ENCODE measurements at places on chromosomes 16 and 17.

DNA sequence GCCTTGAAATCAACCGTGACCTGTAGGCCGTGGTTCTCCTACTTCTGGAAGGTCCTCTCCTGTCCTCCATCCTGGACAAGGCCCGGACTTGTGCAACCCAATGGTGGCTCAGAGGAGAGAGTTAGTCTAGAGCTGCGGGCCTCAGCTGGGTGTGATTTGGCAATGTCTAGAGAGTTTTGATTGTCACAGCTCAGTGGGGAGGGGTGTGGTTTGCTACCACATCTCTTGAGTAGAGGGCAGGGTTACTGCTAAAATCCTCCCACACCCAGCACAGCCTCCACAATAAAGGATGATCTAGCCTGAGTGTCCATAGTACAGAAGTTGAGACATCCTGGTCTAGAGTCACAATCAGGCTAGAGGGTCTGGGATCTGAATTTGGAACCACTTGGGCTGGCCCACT is 40.3 kb downstream of the MYH13 start:
- peak; percentile 64 for DNase-seq

DNA sequence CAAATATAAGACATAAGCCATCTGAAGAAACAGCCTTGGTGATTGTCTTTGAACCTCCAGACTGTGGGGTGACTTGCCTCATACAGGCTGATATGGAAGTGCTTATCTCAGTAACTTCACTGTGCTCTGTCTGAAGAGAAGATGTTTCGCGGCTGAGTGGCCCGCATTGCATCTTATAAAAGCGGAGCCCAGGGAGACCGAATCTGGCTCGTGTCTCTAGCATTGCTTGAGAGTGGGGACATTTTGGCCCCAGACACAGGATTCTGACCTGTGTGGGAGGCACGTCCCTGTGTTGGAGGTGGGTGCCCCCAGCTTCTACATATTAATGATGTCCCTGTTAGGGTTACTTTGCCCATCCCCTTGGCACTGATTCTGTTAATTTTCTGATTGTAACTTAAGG is 66.4 kb downstream of the METRNL start:
- DNase-seq: no peak

- no peak for DNase-seq
Observed at GRCh38 chr16:12021578-12022253, 45.2 kb downstream of the SNX29 start.

GRCh38 chr17:68763562-68763961 is 162.4 kb upstream of the FAM20A start:
- no peak for DNase-seq

GRCh38 chr16:31461921-31462804 is 2.9 kb downstream of the ARMC5 start:
- no peak for DNase-seq

DNA sequence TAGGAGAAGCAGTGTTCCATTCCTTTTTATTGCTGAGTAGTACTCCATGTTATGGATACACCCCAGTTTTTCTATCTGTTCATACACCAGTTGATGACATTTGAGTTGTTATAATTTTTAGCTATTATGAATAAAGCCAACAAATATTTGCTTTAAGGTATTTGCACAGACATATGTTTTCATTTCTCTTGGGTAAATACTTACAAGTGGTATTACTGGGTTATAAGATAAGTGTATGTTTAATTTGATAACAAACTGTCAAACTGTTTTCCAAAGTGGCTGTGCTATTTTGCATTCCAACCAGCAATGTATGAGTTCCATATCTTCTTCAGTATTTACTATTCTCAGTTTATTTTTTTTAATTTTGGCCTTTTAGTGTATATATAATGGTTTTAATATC is 27.7 kb upstream of the GFOD2 start:
- DNase-seq: no peak

GRCh38 chr16:88086571-88087516 is 135.6 kb downstream of the BANP start:
- no peak for DNase-seq

- DNase-seq: no peak
Observed at GRCh38 chr16:4381072-4381934, 9.7 kb downstream of the VASN start.

DNA sequence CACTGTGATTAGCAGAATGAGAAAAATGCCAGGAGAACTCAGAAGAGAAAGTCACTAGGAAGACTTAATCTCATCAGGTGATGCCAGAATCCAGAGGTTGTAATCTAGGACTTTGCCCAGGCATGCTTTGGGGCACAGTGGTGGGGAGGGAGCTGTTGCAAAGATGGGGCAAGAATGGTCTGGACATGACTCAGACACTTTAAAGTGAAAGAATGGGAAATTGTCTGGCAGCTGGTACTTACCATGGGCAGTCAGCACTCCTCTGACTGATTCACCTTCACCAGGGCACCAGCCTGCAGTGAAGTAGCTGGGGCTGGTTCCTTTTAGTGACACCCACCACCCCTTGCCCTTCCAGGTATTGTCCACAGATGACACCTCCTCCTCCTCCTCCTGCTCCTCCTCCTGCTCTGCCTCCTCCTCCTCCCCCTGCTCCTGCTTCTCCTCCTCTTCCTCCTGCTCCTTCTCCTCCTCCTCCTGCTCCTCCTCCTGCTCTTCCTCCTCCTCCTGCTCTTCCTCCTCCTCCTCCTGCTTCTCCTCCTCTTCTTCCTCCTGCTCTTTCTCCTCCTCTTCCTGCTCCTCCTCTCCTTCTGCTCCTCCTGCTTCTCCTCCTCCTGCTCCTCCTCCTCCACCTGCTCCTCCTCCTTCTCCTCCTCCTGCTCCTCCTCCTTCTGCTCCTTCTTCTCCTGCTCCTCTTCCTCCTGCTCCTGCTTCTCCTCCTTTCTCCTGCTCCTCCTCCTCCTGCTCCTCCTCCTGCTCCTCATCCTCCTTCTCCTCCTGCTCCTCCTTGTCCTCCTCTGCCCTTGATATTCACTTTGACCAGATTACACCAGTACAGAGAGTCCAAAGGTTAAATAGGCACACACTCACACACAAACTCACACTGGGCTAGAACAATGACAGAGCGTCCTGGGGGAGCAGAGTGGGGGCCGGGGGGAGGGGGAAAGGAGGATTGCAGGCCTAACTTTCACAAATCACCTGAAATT is at the start of gene CHD9NB:
TSS of gene CHD9NB (minus strand) at position 379 of the 983 bp plus-strand sequence. CDS start 8,739 bp downstream, outside the sequence.
- peak; percentile 81 for DNase-seq

DNA sequence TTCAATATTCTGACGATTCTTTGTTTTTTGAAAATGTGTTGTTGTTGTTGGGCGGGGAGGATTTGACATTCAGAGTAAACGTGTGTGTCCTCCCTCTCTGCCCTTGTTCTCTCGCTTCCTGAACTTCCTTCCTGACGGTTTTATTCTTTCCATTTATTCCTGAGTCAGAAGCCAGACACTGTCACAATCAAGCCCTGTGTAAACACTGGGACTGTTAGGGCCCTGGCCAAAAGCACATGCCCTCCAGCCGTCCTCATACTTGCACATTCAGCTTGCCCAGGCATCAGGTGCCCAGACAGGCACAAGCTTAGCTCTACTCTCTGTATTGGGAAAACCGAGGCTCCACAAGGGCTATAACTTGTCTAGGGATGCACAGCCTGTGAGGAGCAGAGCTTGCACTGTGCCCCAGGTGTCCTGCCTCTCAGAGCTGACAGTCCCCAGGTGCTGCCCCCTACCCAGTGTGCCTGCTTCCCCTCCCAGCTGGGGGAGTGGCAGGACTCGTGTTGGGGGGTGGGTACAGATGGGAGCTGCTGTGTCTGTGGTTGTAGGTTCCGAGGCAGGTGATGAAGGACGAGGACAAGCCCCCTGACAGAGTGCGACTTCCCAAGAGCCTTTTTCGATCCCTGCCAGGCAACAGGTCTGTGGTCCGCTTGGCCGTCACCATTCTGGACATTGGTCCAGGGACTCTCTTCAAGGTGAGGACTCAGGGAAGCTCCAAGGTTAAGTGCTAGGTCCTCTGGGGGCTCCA is 9.7 kb downstream of the ADGRG3 start:
- DNase-seq: no peak

- peak; percentile 89 for DNase-seq
Observed at GRCh38 chr17:6940186-6940649, 55.6 kb upstream of the ALOX12 start.

DNA sequence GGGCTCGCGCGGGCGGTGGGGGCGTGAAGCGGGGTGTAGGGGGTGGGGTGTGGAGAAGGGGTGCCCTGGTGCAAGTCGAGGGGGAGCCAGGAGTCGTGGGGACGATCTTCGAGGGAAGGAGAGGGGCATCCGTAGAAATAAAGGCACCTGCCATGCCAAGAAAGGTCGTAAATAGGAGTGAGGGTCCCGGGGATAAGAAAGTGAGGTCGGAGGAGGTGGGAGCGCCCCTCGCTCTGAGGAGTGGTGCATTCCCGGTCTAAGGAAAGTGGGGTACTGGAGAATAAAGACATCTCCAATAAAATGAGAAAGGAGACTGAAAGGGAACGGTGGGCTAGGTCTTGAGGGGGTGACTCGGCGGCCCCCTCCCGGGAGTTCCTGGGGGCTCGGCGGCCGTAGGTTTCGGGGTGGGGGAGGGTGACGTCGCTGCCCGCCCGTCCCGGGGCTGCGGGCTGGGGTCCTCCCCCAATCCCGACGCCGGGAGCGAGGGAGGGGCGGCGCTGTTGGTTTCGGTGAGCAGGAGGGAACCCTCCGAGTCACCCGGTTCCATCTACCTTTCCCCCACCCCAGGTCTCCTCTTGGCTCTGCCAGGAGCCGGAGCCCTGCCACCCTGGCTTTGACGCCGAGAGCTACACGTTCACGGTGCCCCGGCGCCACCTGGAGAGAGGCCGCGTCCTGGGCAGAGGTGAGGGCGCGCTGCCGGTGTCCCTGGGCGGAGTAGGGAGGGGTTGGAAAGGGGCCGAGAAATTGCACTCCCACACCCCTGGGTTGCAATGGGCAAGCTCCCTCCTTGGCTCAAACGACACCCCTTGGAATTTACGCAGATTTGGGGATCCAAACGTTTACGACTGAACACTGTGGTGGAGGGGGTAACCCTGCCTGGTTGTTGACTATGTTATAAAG is 888 bp downstream of the CDH1 start:
- DNase-seq: no peak

GRCh38 chr17:45394913-45395568 is 37.6 kb downstream of the ARHGAP27 start:
- peak; percentile 41 for DNase-seq

- no peak for DNase-seq
Observed at GRCh38 chr16:55876854-55877253, 1.7 kb upstream of the CES5A start.

DNA sequence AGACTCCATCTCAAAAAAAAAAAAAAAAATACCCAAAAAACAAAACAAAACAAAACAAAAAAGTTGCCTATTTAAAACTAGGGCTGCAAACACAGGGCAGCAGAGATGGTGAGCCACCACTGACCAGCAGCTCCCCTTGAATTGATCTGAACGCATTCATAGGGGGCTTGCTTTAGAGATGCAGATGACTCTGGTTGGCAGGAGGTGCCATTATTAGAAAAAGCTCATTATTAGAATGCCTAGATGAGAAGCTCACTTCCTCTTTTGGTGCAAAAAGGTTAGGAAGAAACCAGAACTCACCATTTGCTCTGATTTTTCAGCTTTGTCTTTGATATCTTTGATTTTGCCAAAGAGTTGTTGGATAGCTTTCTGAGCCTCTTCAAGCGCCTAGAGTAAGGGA is 53.1 kb downstream of the VPS53 start:
- no peak for DNase-seq

- no peak for DNase-seq
Observed at GRCh38 chr16:86078121-86078600, 179.2 kb downstream of the IRF8 start.

DNA sequence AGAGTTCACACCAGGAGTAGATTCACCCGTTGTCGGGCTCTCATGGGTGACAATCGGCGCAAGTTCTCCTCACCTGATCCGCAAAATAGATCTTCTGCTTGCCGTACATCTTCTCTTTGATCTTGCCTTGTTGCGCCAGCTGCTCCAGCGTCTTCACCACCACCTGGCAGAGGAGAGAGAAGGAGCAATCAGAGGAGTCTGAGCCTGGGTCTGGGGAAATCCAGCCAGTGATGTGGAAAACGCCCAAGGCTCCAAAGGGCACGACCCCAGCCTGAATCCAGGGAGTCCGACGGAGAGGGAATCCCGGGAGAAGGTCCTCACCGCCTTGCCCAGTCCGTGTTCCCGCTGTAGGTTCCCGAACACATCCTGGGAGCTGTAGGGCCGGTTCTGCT is 393 bp downstream of the PSMC3IP start:
- no peak for DNase-seq

DNA sequence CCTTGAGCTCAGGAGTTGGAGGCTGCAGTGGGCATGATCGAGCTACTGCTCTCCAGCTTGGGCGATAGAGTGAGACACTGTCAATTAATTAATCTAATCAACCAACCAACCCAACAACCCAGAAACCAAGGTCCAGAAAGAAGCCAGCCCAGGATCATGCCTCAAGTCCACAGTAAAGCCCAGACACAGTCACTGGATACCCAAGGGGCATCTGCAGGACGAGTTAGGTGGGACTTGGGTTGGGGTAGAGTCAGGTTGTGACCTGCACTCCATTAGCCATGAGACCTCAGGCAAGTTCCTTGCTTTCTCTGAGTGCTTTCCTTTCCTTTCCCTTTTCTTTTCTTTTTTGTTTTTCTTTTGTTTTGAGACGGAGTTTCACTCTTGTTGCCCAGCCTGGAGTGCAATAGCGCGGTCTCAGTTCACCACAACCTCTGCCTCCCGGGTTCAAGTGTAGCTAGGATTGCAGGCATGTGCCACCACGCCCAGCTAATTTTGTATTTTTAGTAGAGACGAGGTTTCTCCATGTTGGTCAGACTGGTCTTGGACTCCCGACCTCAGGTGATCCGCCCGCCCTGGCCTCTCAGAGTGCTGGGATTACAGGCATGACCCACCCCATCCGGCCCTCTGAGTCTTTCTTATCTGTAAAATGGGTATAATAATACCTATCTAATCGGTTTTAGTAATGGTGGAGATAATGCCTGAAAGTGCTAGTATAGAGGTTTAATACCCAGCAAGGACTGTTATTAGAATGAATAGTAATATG is 3.5 kb upstream of the HSD17B1 start:
- DNase-seq: no peak

DNA sequence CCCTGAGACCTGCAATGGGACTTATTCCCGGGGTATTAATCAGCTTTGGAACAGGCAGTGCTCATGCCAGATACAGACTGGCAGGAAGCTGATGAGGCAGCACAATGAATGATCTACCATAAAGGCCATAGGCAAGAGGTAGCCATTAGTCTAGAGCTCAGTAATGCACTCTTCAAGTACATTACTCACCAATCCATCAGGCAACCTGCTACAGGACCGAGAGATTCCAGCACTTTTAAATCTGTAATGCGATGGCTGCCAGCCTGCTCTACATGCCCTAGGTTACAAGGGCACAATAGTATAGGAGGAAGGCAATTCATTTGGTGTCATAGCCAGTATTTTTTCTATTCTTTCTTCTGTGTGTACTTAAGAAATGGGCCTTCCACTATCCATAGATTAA is 217.8 kb upstream of the PMFBP1 start:
- DNase-seq: no peak

- DNase-seq: no peak
Observed at GRCh38 chr17:17528696-17529652, 32.8 kb upstream of the RASD1 start.

Measured in MV-4-11 (cell line).